ENCODE measurements at places on chromosomes 1 and 21.
A peak's percentile ranks its signal among the peaks of the same experiment; 100 is the strongest.

DNA sequence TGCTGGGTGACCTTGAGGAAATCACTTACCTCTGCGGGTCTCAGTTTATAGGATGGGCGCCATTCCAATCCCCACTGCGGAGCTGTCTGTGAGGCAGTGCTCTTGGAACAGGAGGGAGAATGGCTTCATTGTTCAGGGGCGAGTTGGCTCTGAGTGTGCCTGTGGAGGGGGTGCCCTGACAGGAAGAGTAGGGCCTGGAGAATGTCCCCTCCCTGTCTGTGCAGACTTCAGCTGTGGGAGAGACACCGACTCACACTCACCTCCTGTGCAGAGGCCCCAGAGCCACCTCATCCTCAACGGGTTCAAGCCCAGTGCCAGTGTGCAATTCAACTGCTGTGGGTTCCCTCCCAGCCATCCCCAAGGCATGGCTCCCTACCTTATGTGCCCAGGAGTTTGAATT is 17.1 kb downstream of the ADORA1 start:
- no peak for DNase-seq

DNA sequence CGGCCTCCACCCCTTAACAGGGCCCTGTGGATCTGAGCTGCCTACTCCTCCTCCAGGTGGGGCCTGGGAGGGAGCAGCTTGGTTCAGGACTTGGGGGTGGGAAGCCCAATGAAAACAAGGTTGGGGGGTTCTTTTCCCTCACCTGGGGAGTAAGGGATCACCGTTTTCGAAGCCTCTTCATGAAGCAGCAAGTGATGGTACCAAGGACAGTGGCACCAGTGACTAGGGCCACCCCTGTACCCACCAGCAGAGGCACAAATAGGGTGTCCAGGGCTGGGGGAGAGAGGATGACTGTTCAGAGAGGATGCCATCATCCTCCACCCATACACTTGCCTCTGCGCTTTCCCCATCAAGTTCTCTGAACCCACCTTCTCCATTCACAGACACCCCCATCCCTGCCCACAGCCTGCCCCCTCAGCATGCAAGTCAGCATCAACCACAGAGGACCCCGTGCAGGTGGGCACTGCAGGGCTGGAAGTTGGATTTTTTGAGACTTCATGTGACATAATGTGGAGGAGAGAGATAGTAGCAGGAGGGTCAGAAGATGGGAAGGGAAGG is 6.7 kb downstream of the IGSF8 start:
- DNase-seq, result no peak

- peak; percentile 31 for DNase-seq
These were observed 19.7 kb upstream of the ABCG1 start for GRCh38 chr21:42198929-42199867.

GRCh38 chr1:165403835-165404482 is 41.0 kb downstream of the RXRG start:
- peak; percentile 16 for DNase-seq

GRCh38 chr1:53408013-53408754 is 51.0 kb upstream of the DMRTB1 start:
- DNase-seq, result no peak
